ENCODE measurements at places on chromosomes 2 and 18.
A peak's percentile ranks its signal among the peaks of the same experiment; 100 is the strongest.

DNA sequence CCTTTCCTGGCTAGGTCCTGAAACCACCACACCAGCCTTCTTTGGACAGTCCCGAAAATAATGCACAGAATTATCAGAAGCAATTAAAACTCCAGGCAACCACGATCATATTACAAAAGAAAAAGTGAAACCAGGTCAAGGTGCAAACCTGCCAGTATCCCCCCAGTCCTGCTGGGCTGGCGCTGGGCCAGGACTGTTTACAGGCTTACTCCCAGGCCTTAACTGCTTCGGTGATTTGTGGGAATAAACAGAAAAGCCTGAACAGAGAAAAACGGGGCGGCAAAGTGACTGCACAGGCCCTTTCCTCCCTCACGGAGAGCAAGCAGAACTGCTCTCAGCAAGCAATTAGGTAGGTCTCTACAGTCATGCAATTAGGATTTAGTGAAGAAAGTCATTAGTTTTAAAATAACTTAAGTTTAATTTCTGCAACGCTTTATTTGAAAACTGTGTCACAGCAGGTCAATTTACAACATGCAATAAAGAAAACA lies 1.3 kb downstream of the HDAC4 start:
- peak; percentile 2 for DNase-seq

- no peak for DNase-seq
Observed at GRCh38 chr18:3798032-3798431, 348.1 kb downstream of the TGIF1 start.

DNA sequence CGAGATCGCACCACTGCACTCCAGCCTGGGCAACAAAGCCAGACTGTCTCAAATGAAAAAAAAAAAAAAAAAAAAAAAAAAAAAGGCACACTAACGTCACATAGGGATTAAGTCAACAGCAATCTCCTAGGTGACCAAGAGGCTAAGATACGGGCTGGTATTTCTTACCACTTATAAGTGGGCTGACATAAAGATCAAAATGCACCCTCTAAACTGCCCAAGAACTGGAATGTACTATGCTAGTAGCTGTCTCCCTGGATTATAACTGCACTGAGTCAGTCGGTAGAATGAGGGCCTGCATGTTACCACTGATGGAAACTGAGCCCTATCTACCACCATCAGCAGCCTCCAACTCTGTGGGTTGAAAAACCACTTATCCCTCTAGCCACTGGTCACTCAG lies 80.6 kb downstream of the KLF7 start:
- no peak for DNase-seq

DNA sequence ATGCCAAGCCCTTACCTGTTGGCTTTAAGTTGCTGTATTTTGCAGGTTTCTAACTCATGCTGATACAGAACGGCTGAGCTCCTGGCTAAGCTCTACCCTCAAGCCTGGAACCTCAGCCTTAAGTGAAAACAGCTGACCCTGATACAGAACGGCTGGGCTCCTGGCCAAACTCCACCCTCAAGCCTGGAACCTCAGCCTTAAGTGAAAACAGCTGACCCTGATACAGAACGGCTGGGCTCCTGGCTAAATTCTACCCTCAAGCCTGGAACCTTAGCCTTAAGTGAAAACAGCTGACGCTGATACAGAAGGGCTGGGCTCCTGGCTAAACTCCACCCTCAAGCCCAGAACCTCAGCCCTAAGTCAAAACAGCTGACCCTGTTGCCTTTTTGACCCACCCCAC lies 17.6 kb upstream of the DNER start:
- DNase-seq = peak; percentile 22

GRCh38 chr18:25284281-25284680 lies 67.7 kb downstream of the ZNF521 start:
- no peak for DNase-seq

- DNase-seq = no peak
Observed at GRCh38 chr2:239600001-239600593, 199.3 kb upstream of the HDAC4 start.

- no peak for DNase-seq
Observed at GRCh38 chr18:79275461-79275860, 120.3 kb upstream of the NFATC1 start.

- DNase-seq = no peak
Observed at GRCh38 chr2:28366496-28367282, 26.0 kb upstream of the FOSL2 start.

DNA sequence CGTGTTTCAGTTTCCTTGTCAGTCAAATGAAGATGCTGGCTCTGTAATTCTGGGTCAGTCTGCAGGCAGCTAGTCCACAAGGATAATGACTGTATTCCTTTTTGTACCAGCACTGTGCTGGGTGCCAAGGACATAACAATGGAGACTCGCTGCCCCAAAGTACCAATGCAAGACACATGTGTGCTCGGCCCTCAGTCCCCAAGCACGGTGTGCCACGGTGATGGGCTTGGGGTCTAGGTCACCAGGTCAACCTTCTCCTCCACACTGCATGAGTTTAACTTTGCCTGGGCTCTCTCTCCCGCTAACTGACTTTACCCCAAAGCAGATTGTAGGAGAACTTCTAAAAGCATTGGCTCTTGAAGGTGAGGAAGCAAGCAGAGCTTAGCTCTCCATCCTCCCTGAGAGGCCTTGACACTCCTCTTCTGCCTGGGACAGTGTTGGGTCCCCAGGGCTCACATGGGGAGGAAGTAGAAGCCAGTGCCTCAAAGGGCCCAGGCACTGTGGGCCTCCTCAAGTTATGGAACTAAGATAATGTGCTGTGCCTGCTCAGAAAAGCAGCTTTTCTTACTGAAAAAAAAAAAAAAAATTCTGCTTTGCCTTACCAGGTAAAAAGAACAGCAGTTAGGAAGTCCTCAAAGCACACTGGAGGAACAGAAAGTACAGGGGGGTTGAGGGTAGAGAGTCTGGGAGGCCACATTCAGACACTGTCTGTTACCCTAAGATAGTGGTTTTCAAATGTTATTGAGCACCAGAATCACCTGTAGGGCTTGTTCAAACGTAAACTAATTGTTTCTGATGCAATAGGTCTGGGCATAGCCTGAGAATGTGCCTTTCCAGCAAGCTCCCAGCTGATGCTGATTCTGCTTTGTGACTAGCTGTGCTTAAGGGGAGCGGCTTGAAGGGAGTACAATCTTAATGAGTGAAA lies 276.4 kb upstream of the CXCR4 start:
- DNase-seq = no peak

- DNase-seq = no peak
Observed at GRCh38 chr2:62321380-62322289, 125.7 kb downstream of the B3GNT2 start.

DNA sequence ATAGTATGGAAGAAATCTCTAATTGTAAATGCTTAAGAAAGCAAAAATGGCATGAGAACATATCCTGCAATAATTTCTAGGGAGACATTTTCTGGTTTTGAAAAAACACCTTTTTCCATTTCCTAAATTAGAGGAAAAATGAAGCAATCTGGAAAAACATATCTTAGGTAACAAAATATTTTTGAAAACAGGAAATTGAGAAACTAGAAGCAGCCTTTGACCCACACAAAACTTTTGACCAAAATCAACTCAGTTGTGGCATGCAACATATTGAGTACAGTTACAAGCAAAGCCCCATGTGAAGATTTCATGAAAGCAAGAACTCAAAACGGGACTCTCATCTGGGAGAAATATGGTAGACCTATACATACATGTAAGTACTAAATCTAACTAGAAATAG lies 28.6 kb upstream of the CHAC2 start:
- DNase-seq = no peak

DNA sequence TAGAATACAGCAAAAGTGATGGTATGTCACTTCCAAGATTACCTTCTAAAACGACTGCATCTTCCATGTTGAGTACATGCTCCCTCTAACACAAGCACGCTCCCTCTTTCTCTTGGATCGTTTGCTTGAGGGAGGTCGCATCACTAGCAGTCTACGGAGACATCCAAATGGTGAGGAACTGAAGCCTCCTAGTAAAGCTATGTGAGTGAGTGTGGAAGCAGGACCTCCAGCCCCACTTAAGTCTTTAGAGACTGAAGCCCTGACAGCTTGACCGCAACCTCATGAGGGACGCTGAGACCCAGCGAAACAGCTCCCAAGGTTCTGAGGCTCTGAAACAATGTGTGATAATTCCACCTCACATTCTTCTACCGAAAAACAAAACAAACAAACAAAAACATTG lies 486.7 kb upstream of the GCFC2 start:
- DNase-seq = no peak

- no peak for DNase-seq
Observed at GRCh38 chr2:10536569-10537133, 88.5 kb upstream of the ODC1 start.

DNA sequence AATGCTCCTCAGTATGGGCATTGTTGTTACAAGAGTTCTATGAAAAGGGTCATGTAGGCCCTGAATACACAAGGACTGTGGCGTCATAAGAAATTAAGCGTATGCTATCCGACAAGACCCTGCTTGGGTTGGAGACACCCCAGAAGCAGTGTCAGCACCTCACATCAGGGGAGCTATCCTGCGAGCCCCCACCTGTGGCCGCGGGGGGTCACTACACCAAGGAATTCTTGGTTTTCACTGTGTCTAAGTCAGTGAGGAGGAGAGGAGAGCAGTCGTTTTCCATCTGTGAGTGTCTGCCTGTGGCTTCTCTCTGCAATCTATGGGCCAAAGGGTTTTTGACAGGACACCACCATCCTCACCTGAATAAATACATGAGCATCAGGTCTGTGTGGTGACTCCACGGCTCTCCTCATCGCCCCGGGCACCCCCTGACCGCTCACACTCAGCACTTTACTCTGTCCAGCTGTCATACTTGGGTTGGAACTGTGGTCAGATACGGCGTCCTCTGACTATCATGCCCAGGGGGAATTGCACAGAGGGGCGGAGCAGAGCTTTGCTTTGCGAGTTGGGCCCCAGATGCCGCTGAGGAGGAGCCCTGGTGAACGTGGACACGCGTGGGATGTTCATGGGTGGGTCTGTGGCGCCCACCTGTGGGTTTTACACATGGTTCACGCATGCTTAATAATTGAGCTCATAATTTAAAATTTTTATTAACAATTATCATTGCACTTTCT lies 235.5 kb downstream of the MYT1L start:
- DNase-seq = no peak

DNA sequence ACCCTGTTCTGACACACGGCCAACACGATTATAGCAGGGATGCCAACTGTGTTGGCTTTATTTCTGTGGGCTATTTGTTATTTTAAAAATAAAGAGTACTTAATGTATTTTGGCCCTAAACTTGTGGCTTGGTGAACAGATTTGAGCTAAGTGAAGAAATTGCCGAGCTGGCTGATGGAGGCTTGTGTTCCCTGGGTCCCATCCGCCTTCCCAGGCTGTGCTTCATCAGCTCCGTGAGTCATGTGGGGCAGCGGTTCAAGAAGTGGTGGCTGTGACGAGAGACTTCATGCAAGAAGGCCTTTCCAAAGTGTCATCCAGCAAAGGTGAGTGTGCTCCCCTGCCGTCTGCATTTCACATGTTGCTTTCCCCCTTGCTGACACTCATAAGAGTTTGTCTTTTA lies 73.6 kb upstream of the NCK2 start:
- no peak for DNase-seq

- DNase-seq = no peak
Observed at GRCh38 chr2:156004459-156004858, 328.1 kb downstream of the NR4A2 start.

- peak; percentile 90 for DNase-seq
Observed at GRCh38 chr2:1055014-1055595, 104.5 kb downstream of the SNTG2 start.

DNA sequence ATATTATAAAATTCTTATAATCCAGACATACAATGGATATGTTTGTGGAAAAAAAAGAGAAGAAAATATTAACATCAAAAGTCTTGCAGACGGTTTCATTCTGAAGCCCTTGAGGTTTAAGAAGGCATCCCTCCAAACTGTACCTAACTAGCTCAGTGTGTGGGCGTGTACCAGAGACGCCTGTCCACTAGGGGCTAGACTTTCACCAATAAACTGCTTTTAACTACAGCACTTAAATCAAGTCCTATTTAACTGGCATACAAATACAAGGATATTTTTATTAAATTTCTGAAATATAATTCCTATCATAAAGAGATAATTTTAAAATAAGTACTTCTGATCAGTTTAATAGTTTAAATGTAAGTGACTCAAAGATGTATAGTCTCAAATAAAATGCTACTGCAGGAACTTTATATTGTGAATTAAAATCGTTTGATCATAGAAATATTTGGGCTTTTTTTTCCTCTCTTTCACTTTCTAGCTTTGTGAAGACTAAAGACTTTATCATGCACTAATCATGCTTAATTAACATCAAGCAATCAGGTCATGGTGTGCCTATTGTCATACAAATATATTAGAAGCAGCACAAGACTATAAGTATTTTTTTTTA lies 437.7 kb downstream of the SATB2 start:
- peak; percentile 55 for DNase-seq

DNA sequence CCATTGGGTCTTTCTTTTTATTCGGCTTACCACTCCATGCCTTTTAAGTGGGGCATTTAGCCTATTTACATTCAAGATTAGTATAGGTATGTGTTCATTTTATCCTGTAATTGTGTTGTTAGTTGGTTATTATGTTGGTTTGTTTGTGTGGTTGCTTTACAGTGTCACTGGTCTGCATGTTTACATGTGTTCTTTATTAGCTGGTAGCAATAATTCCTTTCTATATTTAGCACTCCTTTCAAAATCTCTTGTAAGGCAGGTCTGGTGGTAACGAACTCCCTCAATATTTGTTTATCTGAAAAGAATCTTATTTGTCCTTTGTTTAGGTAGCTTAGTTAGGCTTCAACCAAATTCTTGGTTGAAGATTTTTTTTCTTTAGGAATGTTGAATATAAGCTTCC lies 68.7 kb upstream of the XDH start:
- no peak for DNase-seq

- no peak for DNase-seq
Observed at GRCh38 chr2:210180477-210180876, 9.3 kb upstream of the KANSL1L start.

GRCh38 chr2:128930101-128930500 lies 611.4 kb upstream of the HS6ST1 start:
- DNase-seq = no peak

GRCh38 chr2:97706708-97707345 lies 6.5 kb upstream of the ZAP70 start:
- DNase-seq = no peak

DNA sequence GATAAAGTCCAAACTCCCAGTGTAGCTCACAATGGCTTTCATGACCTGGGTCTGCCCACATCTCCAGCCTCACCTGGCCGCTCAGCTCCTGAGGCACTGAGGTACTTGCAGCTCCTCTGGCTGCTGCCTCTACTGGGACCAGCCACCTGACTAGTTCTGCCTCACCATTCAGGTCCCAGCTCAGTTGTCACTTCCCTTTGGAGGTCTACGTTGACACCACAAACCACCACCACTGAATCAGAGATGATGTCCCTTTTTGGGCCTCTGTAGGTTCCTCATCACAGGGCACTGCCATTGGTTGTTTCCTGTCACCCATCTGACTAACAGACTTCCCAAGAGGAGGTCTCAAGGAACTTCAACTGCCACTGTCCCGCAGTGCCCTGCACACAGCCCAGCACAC lies 21.2 kb downstream of the SPP2 start:
- no peak for DNase-seq

DNA sequence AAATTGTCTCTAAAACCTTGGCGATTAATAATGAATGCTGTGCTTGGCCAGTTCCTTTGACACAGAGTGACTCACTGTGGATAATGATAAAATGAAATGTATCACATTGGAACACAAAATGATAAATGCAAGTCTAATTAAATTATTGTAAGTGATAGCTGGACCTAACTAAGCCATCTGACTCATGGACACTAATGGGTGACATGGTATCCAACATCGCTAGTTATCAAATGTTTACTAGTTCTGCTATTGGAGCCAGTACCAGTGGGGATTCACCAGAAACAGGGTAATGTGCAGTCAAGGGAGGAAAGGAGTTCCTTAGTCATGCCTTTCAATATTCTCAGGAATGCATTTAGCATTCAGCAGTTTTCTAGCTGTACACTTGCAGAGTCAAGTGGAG lies 736.3 kb upstream of the ACVR2A start:
- DNase-seq = no peak

All from fibroblast of upper back skin (primary cell).